ENCODE measurements at places on chromosomes 3 and 15. TPM values are rescaled to one million over a fixed set of nuclear protein-coding genes. Genes with fewer than 3 reads are reported as not detected.

DNA sequence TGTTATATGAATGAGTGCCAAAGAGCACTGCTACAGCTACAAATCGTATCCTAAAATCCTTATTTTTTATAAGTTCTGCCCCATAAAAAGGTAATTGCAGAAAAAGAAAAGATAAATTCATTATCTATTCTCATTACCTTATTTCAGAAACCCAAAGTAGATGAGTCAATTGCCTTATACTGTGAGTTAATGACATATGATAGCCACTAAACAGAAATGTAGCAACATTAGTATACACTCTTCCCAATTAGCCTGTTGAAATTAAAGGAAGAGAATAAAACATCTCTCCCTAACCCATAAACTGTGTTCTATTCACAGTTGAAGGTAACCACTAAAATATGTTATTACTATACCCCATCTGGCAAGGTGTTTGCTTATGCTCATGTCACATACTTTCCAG lies 11.0 kb downstream of the TBL1XR1 start:
- no peak for DNase-seq

DNA sequence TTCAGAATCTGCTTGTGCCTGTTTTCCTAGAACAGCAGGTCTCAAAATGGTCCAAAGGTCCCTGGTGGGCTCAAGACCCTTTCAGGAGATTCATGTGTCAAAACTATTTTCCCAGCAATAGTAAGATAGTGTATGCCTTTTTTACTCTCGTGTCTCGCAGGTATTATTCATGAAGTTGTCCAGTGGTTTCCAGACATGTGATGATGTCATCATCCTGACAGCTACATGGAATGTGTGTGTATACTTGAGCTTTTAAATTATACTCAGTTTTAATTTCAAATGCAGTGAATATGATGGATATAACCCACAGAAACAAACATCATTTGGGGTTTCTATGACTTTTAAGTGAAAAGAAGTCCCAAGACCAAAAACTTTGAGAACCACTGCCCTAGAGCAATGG lies 288.6 kb downstream of the NTRK3 start:
- no peak for DNase-seq

DNA sequence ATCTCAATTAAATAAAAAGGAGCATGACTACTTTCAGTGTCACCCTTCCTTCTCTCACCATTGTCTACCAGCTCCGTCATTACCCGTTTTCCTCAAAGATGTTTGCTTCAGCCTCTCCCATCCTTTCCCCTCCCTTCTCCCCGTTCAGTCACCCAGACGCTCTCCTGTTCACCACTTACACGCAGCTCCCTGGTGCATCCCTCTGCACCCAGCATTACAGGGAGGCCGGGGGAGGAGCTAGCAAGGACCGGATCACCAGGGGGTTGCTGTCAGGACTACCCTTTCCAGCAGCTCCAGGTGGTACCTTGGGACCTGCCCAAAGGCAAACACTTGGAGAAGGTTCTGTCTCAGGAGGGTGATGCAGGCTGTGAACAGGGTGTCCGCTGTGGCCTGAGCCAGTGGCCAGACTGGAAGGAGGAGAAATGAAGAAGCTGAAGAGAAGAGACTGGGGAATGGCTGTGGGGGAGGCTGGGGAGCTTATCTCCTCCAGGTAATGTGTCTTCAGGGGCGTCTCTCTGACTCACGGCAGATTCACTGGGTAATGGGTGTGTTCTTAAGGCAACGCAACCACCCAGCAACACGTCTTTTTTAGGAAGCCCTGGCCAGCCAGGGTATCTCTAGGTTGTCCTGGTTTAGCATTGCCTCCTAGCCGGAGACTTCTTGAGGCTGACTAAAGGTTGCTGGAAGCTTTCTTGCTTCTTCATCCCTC lies 21.8 kb upstream of the BDH1 start:
- DNase-seq = no peak

DNA sequence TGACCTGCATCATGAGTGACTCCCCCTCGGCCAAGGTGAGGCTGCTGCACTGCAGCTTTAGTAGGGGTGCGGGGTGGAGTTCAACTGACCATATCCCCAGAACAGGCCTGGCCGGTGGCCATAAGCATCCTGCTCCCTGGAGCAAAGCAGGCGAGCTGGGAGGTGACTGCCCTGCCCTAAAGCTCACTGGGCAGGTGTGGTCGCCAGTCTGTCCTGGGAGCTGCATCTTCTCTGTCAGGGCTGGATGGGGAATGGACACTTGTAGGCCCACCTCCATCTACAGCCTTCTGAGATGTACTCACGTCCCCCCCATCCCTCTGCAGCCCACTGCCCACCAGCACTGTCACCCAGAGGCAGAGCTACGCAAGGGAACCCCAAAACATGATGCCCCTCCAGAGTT lies 14.5 kb downstream of the NBEAL2 start:
- no peak for DNase-seq

DNA sequence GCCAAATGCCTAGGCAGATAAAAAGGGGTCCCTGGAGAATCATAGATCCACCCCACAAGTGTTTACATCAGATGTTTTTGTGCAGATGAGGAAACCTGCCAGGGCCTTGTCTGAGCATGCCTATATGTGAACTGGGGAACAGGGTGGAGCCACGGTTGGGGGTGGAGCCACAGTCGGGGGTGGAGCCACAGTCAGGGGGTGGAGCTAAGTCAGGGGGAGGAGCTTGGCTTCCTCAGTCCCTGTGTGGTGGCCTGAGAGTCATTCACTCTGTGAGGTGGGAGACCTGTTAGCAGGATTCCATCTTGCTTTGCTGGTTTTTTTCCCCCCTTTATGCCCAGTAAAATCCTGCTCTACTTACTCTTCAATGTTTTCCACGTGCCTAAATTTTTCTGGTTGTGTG lies 57.8 kb upstream of the TGFBR2 start:
- no peak for DNase-seq

GRCh38 chr3:69324362-69325025 lies 61.4 kb downstream of the FRMD4B start:
- no peak for DNase-seq

The STAC gene
- 1.1 TPM for total RNA-seq

The SPRED1 gene
- total RNA-seq = 43.6 TPM
